ENCODE measurements at places on chromosomes 5 and 9.
A peak's percentile ranks its signal among the peaks of the same experiment; 100 is the strongest.

DNA sequence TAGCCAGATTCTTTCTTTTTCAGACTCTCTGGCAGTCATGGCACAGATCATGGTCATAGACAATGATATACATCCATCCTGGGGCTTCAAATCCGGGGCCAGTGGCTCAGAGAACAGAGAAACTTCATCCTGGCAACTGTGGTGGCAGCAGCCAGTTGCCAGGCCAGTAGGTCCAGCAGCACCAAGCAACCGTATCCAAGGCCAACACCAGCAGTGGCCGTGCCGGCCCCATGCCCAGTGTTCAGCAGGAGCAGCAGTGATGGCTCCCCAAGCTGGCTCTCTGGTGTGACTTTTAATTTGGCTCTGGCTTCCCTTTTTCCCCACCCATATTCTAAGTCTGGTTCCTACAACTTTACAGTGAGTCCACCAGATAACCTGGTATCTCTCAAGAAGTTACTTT lies 300.5 kb downstream of the DEPDC1B start:
- no peaks in the 10 kb centered on the region for H3K36me3 ChIP-seq
- no peak overlapping the region for H3K4me3 ChIP-seq
- no peak for DNase-seq
- H3K27me3 ChIP-seq, result no peaks in the 10 kb centered on the region

DNA sequence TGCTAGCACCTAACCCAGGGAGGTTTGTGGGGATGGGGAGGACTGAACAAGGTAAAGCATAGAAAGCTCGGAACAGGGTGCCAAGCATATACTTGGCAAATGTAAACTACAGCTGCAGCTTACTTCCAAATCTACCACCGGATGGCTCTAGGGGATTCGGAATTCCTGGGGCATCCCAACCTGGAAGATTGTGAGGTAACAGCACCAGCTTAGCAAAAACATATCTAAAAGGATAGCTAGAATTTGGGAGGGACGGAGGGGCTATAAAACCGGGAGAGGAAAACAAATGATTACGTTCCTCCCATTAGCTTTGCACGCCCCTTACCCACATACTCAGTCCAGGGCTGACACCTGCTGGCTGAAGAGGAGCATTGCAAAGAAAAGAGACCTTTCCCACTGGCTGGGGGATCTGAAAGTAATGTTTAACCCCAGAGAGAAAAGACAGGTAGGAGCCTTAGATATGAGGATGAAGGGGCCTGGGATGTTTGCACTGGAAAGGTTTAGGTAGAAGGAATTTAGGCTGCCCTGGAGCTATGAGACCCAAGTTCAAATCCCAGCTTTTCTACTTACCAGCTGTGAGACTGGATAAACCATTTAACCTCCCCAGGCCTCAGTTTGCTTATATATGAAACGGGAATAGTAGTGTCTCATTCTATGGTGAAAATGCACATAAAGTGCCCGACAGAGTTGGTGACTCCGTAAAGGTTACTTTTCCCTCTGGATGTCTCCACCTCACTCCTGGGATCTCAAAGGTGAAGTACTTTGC lies 73.6 kb downstream of the FAM114A2 start:
- H3K4me3 ChIP-seq, result no peak overlapping the region
- no peaks in the 10 kb centered on the region for H3K4me1 ChIP-seq
- no peak for DNase-seq
- H3K36me3 ChIP-seq, result no peaks in the 10 kb centered on the region
- H3K27me3 ChIP-seq, result no peaks in the 10 kb centered on the region

- peak overlapping the region; percentile 51 for H3K4me3 ChIP-seq
- no peak for DNase-seq
- no peaks in the 10 kb centered on the region for H3K27me3 ChIP-seq
- no peaks in the 10 kb centered on the region for H3K36me3 ChIP-seq
- H3K27ac ChIP-seq, result no peak overlapping the region
Observed at GRCh38 chr5:50441493-50441955, 436 bp upstream of the EMB start.

DNA sequence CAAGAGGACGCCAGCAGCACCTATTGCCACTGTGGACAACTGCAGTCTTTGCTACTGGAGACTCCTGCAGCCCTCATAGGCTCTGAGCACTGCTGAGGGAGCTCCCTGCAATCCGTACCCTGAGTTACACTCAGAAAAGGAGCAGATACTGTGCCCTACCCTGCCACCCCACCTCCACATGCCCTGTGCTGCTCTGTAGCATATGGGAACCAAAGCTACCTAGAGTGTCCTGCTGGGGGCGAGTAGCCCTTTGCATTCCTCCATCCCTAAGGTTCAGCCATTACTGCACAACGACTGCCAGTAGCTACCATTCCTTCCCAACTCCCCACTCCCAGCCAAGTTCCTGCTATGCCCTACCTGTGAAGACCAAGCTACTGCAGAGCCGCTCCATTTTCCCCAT lies 90.2 kb upstream of the SNCAIP start:
- no peak overlapping the region for H3K27ac ChIP-seq
- no peak for DNase-seq
- no peak overlapping the region for H3K4me3 ChIP-seq
- H3K36me3 ChIP-seq, result no peaks in the 10 kb centered on the region
- no peaks in the 10 kb centered on the region for H3K4me1 ChIP-seq

- H3K27ac ChIP-seq, result no peak overlapping the region
- no peaks in the 10 kb centered on the region for H3K36me3 ChIP-seq
- DNase-seq, result no peak
- H3K4me1 ChIP-seq, result no peaks in the 10 kb centered on the region
- no peaks in the 10 kb centered on the region for H3K27me3 ChIP-seq
Observed at GRCh38 chr9:98931600-98932389, 11.9 kb upstream of the COL15A1 start.

- no peaks in the 10 kb centered on the region for H3K4me1 ChIP-seq
- no peak for DNase-seq
- H3K27ac ChIP-seq, result no peak overlapping the region
- H3K27me3 ChIP-seq, result no peaks in the 10 kb centered on the region
- no peak overlapping the region for H3K4me3 ChIP-seq
- no peaks in the 10 kb centered on the region for H3K36me3 ChIP-seq
Observed at GRCh38 chr5:103364074-103364473, 105.5 kb downstream of the MACIR start.

Measured in psoas muscle (tissue), 8 donors.